ENCODE measurements at places on chromosomes 13 and 19. TPM values are rescaled to one million over a fixed set of nuclear protein-coding genes. Genes with fewer than 3 reads are reported as not detected.

The SELENOV gene
- total RNA-seq, result not detected

The PPFIA3 gene
- total RNA-seq, result not detected

DNA sequence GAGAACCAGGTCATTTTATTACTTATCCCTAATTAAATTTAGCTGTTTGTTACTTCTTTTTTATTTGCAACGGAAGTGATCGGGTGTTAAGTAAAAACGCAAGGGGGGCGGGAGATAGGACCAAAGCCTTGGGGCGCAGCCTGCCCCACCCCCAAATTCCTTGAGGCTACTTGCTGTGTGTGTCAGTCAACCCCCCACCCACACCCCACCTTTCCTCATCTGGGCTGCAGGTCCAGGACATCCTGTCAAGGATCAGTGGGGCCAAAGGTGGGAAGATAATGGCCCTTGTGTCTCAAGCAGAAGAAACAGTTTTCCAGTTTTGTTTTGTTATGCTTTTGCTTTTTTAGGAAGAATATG, 1.2 kb upstream of the FOXO1 start:
- peak; percentile 66 for DNase-seq

DNA sequence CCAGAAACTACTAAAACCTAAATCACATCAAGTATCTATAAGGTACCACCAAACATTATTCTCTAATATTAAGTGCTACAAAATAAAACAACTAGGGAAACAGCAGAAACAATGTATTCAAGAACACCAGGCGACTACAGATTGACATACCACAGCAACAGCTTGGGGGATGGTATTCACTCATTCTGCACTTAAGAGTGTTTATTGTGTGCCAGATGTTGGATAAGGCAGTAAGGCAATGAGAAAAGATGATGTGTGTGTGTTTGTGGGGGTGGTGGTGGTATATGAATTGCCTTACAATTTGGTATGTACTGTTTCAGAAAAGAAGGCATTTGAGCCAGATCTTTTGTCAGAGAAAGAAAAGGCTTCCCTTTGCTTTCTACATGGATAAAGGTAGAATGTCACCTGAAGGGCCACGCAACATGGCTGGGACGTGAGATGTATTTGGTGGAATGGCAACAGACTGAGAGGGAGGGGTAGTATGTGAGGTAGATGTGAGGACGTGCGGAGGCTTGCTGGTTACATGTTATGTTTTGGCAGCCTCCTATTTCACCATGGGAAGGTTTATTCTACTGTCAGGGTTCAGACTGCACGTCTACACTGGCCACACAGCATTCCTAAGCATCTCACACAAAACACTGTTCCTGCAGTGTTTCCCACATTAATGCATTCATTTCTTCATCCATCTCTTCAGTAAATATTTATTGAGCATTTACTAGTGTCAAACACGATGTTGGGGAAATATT, 300.7 kb downstream of the KLF12 start:
- DNase-seq, result no peak

- DNase-seq, result no peak
Measured at GRCh38 chr13:73880365-73880764, 253.8 kb downstream of the KLF12 start.

GRCh38 chr19:42378225-42379215, 11.6 kb downstream of the CNFN start:
- DNase-seq, result no peak

DNA sequence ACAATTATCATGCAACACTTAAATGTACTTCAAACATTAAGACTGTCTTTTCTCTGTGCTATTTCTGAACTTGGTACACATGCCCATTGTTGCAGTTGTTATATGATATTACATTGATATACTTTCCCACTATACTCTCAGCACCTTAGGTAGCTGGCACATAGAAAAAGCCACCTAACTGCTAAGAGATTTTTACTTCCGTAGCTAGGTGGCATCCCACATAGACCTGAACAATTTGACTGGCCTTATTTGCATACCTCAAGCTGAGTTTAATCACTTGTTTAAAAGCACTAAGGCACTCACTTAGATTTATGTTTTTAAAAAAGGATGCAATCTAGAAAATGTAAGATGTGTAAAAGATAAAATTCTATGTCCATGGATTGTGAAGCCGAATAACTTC, 194.2 kb downstream of the POU4F1 start:
- DNase-seq, result no peak

GRCh38 chr13:111114362-111115060, 599 bp upstream of the ARHGEF7 start:
- DNase-seq, result peak; percentile 51

- DNase-seq, result no peak
Measured at GRCh38 chr13:62643007-62643483, 1227.4 kb upstream of the PCDH20 start.

- no peak for DNase-seq
Measured at GRCh38 chr19:19820774-19821320, 703 bp downstream of the ZNF506 start.

- peak; percentile 28 for DNase-seq
Measured at GRCh38 chr13:114109641-114110041, 22.8 kb downstream of the RASA3 start.

DNA sequence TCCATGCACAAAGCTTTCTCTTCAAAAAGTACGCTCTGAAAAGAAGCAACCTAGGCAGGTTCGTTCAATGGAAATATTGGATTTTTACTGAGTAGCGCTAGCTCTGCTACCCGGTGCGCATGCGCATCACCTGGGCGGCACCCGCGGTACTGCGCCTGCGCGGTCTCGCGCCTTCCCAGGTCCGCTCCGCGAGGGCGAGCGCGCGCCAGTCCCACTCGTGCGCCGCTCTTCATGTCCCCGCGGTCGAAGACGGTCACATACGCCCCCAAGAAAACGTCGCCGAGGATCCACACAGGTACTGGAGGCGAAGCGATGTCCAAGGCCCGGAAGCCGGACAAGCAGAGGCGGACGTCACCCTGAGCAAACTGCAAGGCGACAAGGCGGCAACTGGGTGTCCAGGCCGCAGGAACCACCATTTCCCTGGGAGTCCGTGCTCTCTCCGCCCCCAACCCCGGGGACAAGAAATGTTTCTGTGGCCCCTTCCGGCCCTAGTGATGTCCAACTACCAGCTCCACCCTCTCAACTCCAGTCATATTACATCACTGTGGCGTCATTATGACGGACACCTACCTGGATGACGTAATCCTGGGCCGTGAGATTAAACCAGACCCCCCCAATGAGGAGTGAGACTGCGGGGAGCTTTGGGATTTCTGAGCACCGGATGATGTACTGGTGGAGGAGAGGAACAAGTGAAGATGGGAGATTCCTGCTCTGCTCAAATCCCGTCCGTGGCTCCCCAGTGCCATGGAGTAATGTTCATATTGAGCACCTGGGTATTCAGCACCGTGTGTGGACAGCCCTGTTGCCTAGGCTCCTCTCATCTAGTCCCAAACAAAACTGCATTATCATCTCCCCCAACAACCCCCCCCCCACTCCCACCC, 4.8 kb upstream of the KCNC3 start:
- peak; percentile 43 for DNase-seq

DNA sequence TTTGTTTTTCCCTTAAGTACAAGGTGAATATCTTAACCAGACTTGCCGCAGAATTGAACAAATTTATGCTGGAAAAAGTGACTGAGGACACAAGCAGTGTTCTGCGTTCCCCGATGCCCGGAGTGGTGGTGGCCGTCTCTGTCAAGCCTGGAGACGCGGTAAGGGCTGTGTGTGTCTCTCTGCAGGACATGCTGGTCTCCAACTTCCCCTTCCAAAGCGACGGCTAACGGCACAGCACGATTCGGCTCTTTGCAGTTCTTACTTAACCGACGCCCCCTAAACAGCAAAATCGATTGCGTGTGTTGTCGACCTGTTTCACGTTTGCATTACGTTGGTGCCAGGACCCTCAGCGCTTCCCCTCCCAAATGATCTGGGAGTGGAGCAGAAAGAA, 73.2 kb downstream of the GGACT start:
- no peak for DNase-seq

DNA sequence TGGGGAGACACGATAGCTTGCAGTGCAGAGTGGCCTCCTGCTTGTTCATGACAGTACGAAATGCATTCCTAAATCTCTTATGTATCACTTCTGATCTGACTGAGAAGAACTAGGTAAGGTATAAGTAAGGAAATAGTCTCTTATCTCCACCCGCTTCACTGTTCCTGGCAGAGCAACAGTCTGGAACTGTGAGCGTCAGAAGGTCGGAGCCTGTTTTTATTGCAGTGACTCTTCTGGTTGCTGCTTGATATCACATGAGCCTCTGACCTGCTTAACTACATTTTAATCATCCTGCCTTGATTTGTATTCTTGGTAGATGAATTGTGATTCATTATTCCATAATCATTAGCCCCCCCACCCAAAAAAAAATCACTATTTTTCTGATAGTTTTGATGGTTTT, 69.0 kb downstream of the COL4A2 start:
- peak; percentile 62 for DNase-seq

- peak; percentile 50 for DNase-seq
Measured at GRCh38 chr19:43524922-43525835, 1.8 kb downstream of the ETHE1 start.

GRCh38 chr19:58356766-58357480, 3.6 kb upstream of the A1BG start:
- DNase-seq, result no peak

DNA sequence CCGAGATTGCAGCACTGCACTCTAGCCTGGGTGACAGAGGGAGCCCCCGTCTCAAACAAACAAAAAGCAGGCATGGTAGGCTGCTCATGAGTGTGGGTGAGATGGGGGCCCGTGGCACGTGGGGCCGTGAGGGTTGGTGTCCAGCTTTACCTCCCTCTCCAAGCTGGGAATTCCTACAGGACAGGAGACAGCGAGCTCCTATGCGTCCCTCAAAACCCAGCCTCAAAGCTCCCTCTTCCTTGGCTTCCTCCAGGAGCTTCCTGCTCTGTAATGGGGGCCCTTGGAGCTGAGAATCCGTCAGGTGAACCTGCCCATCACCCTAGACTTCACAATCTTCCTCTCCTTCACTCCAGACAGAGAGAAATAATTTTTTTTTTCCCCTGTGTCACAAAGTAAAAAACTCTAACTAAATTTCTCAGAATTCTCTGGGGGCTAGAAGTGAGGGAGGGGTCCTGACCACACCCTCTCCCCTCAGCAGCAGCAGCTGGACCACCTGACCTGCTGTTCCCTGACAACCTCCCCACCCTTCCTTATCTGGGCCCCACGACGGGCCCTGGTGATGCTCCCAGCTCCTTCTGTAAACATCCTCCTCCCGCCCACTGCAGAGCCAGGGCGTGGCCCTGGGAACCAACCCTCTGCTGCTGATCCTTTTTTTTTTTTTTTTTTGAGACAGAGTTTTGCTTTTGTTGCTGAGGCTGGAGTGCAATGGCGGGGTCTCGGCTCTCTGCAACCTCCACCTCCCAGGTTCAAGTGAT, 22.1 kb upstream of the WDR18 start:
- no peak for DNase-seq

DNA sequence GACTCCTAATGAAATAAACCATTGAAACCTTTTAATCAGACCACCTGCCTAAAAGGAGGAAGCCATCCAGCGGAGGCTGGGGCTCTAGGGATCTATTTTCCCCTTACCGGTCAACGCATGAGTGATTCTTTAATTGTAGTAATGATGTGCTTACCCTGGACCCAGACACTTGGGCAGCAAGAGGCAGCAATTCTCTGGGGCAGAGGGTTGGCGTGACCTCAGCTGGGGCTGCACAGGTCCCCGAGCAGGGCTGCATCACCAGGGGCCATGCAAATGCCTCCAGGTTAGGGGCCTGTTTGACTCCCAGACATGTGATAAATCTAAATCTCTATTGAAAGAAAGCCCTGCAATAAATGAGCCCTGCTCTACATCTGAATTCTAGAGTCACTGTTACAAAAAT, 194.2 kb upstream of the TSHZ3 start:
- no peak for DNase-seq
